ENCODE measurements at places on chromosomes 1 and 21.

GRCh38 chr1:173925306-173926242 is 8.4 kb upstream of the SERPINC1 start:
- no peak for DNase-seq

DNA sequence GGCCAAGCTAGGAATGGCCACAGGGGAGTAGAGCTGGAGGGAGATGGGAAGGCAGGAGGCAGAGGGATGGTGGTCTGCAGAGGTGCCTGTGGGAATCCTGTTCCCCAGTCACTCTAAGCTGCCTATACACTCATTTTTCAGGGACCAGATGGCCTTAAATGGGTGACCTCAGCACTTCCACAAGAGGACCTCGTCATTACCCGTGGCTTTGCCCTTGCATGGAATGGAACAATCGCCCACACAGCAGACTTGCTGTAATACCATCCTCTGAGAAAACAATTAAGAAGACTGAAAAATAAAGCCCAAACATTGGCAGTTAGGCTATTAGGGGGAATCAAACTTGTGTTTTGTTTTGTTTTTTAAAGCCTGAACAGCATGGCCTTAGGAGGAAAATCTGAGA is 12.9 kb upstream of the TNN start:
- no peak for DNase-seq

DNA sequence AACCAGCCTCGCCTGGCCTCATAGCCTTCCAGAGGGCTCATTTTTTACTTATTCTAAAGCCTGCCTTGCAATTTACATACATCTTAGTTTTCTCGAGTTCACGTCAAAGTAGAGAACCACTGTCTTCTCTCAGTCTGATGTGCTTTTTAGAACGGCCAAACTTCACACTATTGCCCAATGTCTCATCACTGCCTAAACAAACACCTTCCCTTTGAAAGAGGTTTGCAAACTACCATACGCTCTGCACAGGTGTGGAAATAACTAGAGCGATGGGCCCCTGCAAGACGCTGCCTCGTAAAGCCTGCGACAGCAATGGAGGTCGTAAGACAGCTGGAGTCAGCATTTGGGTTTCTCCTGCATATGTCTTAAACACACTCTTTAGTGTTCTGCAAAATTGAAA is 22.6 kb downstream of the PRDM15 start:
- DNase-seq: no peak

DNA sequence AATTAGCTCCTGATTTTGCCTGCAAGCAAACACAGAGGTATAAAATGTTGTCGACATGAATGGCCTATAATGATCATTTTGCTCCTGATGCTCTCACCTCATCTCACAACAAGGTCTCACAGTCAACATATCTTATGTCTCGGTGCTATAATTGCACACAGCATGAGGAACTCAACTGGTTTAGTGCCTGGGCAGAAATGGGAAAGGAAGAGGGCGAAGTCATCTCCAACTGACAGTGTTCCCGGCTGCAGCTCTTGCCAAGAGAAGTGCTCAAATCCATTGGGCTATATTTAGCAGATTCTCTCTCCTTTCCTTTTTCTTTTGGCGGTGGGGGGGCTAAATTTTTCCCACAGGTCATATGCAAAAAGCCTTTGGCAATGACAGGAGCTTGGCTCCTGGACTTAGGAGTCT is 53.0 kb downstream of the SLC45A1 start:
- peak; percentile 46 for DNase-seq

DNA sequence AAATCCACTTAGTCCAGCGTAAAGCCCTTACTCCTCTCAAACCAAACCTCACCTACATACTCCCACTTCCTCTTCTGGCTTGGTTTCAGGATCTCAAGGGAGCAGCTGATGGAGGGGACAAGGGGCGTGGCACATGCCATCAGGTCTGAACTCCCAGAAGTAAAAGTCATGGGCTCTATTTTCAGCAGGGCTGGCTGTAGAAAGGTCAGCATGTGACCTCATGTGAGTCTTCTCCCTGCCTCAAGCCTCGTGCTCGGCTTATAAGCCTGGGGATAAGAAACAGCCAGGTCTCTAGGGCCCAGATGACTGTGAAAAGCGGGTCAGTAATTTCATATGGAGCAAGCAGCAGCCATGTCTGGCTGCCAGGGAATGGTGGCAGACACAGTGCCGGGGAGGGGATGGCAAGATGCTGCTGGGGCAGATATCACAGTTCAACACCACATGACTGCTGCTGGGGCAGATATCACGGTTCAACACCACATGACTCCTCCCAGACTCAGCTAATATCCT is 227.9 kb downstream of the KCNH1 start:
- no peak for DNase-seq

DNA sequence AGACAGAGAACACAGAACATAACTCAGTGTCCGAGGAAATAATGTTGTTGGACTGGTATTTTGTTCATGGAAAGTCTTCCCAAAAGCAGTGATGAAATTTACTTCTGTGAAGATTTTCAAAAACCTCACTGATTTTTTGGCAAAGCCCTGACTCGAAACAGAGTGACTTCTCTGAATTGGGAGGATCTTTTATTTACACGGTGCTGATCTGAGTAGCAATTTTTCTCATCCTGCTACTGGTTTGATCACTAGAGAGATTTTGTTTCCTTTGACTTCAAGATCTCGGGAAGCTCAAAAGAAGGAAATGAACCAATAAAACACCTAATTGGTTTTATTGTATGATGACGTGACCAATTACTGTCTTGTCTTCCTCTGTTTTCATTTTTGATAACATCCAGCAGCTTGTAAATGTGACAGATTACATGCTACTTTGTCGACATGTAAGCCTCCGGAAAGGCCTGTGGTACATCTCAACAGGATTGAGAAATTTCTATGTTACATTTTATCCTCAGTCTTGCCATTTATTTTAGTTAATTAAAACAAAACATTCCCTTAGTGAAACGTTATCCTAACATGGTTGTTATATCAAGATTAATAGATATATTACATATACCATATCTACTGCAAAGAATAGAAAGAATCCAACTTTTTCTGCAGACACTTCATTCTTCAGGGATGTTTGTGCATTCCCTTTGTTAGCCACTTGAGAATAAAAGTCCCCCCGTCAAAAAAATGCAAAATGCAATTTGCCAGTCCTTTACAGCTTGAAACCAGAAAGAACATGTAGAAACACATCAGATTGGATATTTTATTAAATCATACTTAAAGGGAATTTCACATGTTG is 42.8 kb upstream of the IFI44L start:
- peak; percentile 65 for DNase-seq

GRCh38 chr1:228810395-228810758 is 75.1 kb downstream of the RHOU start:
- no peak for DNase-seq

DNA sequence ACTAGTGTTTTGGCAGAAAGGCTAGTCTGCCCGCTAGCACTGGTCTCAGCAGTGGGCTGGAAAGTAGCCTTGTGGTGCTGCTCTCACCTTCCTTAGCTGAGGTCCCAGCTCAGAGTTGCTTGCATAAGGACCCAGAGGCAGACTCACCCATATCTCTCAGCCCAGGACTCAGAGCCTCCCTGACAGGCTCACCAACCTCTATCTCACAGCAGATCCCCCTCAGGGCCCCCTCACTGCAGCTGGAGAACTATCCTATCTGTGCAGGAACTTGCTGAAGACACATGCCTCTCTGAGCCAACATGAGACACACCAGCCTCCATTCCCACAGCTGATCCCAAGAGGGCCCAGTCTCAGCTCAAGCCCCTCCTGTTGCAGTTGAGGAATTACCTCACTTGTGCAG is 82.6 kb downstream of the IARS2 start:
- no peak for DNase-seq

GRCh38 chr1:77594366-77595112 is 87.9 kb downstream of the ZZZ3 start:
- DNase-seq: no peak

- no peak for DNase-seq
Observed at GRCh38 chr1:90007979-90008404, 13.1 kb downstream of the ZNF326 start.

GRCh38 chr1:21435646-21436487 is 4.1 kb upstream of the NBPF3 start:
- no peak for DNase-seq

GRCh38 chr1:119219711-119220110 is 79.3 kb upstream of the WARS2 start:
- no peak for DNase-seq

- DNase-seq: peak; percentile 81
Observed at GRCh38 chr1:35717911-35718476, 690 bp downstream of the C1orf216 start.

DNA sequence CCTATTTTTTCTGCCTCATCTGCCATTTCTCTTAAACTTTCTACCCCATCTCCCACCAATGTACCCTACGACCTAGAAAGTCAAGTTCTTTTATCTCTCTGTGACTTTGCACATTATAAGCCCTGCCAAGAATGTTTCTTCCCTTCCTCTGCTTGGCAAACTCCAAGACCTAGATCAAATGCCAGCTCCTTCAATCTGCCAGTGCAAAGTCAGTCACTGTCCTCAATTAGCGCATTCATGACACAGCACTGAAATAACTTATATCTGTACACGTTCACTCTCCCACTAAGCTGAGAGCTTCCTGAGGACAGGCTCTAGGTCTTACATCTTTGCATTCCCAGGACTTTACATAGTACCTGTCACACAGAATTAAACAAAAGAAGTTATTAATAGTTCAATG is 21.4 kb upstream of the LSM10 start:
- DNase-seq: no peak

- DNase-seq: no peak
Observed at GRCh38 chr1:198841477-198841876, 202.6 kb downstream of the PTPRC start.

DNA sequence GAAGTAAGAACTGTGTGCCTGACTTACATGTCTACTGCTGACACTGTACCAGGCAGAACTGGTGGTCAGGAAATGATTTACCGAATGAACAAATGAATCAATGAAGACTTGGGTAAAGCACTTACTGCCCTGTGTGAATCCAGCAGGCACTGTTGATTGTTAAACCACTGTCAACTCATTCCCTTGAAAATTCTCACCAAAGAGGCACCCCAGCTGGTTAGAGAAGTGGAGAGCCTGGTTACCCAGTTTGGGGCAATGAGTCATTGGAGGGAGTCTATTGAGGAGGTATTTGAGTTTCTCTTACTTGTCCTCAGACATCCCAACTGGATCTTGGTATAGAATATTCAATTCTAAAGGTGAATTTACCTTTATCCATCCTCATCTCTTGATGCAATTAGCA is 34.2 kb downstream of the JUN start:
- no peak for DNase-seq

GRCh38 chr21:20631633-20632032 is 366.6 kb upstream of the NCAM2 start:
- DNase-seq: peak; percentile 42

GRCh38 chr1:52179073-52179472 is 37.2 kb downstream of the ZFYVE9 start:
- no peak for DNase-seq

DNA sequence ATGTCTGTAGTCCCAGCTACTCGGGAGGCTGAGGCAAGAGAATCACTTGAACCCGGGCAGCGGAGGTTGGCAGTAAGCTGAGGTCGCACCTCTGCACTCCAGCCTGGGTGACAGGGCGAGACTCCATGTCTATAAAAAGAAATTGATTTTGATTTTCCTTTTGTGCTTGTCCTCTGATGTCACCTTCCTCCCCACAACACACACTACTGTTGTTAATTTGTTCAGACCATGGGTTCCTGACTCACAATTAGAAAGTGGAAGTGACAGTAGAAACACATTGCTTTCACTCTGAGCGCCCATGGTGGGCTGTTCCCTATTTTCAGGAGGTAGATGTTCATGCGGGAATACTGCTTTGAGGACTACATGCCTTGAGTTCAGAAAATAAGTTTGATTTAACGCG is 165.5 kb upstream of the KCNJ6 start:
- DNase-seq: no peak

DNA sequence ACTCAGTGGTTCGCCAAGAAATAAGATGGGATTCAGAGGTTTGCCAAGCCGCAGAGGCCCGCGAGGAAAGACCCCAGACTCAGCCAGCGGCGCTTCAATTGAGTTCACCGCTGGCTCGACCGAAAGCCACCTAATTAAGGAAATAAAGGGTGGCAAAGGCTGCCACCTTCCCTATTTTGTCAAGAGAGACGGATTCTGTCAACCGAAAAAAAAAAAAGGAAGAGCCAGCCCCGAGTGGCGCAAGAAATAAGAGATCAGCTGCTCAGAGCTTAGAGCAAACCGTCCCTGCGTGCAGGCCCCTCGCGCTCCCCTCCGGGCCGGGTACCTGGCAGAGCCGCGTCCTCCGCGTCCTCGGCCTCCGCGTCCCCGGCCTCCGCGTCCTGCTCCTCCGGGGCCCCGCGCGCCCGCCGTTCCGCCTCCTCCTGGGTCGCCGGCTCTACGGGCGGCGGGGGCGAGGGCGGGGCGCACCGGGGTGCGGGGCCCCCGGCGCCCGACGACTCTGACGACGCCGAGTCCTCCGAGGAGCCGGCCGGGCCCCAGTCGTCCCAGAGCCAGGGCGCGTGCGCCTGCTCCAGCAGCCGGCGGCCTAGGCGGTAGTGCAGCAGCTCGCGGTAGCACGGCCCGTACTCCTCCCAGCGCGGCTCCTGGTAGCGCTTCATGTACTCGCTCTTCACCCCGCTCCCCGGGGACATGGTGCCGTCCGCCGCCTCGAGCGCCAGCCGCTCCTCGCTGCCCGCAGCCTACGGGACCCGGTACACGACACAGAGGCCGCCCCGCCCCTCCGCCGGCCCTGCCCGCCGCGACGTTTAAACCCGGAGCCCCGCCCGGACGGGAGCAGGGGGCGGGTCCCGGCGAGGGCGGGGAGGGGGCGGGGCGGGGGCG is 832 bp downstream of the CCSAP start:
- DNase-seq: peak; percentile 79

DNA sequence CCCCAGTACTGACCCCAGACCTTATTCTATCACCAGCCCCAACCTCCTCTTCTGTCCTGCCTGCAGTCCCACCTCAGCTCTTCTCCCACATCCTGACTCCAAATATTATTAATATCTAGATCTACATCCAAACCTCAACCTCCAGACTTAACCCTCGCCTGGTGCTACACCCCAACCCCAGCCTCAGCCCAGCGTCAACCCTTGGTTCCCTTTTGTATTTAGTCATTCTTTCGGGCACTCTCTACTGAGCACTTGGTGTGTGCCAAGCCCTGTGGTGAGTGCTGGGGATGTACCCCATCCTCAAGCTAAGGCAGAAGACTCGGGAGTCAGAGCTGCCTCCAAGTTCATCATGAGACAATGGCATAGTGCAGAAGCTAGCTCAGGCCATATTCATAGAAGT is 1.1 kb downstream of the SHISAL2A start:
- no peak for DNase-seq

DNA sequence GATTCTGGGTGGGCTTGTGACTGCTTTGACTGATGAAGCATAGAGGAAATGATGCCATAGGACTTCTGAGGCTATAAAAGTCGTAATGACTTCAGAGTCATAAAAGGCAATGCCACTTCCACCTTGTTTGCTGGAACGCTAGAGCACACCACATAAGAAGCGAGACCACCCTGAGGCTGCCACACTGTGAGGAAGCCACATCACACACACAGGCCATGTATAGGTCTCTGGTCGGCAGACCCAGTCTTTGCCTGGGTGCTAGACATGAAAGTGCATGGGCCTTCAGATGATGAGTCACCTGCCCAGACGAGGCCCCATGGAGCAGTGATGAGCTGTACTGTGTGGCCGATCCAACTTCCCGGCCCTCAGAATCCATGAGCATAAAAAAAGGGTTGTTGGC is 14.2 kb upstream of the KANK4 start:
- peak; percentile 62 for DNase-seq
